H1 (cell line): ENCODE measurements at places on chromosomes 7 and 10.

DNA sequence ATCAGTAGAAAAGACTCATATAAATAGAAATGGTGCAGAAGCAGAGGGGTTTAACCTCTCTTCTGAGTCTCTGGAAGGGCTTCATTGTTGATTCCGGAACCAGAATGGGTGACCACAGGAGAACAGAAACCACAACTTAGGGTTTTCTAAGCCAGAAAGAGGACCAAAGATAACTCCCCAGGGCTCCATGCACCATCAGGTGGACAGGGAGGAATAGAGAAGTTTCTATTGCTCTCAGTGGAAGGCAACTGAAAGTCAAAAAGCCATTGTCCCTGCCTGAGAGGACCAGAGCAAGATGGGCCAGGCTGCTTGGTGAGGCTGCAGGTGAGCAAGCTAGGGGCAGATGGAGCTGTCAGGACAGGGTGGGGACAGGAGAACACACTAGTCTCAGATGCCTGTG, 14.6 kb upstream of the NPS start:
- no peak for DNase-seq

- DNase-seq = no peak
Observed at GRCh38 chr10:133183646-133184378, 23.8 kb downstream of the KNDC1 start.

DNA sequence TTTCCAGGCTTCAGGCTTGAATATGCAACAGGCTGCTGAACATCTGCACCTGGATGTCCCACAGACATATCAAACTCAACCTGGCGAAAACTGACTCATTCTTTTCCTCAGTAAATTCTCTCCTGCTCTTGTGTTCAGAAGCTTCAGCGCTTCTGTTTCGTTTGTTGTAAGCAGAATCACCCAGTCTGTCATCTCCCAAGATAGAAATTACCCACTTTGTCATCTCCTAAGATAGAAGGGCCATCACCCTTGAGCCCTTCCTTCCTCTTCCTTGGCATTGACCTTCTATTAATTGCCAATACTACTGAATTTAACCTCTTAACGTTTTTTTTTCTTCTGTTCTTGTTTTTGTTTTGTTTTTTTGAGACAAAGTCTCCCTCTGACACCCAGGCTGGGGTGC, 59.7 kb downstream of the CPED1 start:
- DNase-seq = no peak

- DNase-seq = no peak
Observed at GRCh38 chr10:5620223-5620721, 46.1 kb downstream of the ASB13 start.

DNA sequence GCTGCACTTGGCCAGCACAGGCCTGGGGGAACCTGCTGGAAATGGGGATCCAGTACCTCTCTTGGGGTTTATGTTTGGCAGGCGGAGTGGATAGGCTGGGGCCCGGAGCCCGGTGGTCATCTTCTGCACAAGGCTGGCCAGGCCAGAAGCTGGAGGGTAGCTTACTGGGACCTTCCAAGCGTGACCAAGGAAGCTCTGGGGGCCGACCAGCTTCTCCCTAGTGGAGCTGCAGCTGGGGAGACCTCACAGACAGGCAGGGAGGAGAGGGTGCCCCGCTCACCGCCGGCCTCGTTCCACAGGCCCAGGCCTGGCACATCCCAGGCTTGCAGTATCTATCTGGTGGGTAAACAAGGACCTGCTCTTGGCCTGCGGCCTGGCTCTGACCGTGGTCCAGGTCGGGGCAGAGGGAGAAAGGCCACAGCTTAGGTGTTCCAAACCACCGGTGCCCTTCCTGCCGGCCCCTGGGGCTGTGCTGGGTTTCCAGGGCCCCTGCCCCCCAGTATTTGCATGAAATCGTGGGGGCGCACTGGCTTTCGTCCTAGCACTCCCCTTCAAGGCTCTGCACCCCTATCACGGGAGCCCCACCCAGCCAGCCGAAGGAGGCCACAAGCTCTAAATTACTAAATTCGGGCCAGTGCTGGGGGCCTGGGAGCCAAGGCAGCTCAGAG, 1.5 kb upstream of the ELFN1 start:
- DNase-seq = no peak

GRCh38 chr10:32005050-32005449, 51.2 kb downstream of the KIF5B start:
- peak; percentile 57 for DNase-seq

- no peak for DNase-seq
Observed at GRCh38 chr10:107232013-107232412, 67.5 kb upstream of the SORCS1 start.

GRCh38 chr7:140456551-140457051, 22.7 kb downstream of the MKRN1 start:
- DNase-seq = no peak

GRCh38 chr7:105199386-105199785, 185.4 kb downstream of the KMT2E start:
- DNase-seq = no peak

GRCh38 chr10:44897049-44897448, 14.1 kb upstream of the TMEM72 start:
- no peak for DNase-seq

DNA sequence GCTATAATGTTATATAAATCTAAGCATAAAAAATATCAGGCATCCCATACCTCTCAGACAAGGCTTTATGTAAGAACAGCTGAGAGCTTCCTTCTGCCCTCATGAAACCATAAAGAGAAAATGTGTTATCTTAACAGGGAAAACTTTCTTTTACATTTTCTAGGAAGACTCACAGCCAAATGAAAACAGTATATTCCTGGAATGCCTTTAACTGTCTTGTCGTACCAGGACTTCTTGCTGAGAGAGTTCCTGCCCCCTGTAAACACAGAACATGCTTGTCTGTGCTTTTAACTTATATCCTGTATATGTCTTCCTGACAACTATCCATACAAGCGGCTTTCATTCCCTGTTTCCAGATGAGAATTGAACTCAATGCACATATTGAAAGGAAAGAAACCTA, 64.8 kb upstream of the AHR start:
- DNase-seq = no peak

- DNase-seq = no peak
Observed at GRCh38 chr10:57880446-57881227, 387.1 kb downstream of the IPMK start.

- no peak for DNase-seq
Observed at GRCh38 chr7:151306860-151307259, 34.8 kb upstream of the NUB1 start.

DNA sequence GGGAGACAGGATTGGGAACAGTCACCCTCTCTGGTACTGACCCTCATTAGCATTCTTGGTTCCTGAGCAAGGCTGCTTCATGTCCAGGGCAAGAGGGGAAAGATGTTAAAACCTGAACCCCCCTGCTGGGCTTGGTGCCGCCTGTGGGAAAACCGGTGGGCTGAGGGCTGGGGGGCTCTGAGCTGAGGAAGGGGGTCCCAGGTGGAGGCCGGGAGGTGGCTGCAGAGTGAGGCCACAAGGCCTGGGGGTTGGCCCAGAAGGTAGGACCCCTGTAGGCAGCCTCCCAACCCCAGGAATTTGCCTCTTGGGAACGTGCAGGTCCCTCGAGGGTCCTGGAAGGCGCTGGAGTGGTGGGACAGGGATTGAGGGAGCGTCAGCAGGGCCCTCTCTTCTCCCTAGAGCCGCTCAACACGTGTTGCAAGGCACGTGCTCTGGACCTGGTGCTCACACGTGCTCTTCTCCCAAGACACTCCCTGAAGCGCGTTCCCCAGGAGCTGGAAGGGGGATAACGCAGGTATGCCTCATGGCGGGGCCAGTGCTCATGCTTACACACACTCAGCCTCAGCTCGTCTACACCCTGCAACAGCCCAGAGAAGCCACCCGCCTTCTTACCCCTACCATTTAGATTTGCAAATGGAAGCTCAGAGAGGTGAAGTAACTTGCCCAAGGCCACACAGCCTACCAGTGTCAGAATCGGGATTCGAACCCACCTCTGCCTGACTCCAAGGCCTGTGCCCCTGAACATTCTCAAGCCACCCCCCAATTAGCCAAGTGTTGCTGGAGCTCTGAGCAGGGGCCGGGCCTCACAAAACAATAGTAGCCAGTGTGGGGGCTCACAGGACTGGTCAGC, 64.4 kb downstream of the LHPP start:
- no peak for DNase-seq

- no peak for DNase-seq
Observed at GRCh38 chr10:31771331-31771831, 157.2 kb downstream of the ARHGAP12 start.

- DNase-seq = no peak
Observed at GRCh38 chr7:108004220-108005142, 1.5 kb upstream of the LAMB1 start.

GRCh38 chr10:31765541-31765940, 163.1 kb downstream of the ARHGAP12 start:
- no peak for DNase-seq

GRCh38 chr10:131081376-131081775, 230.1 kb downstream of the TCERG1L start:
- no peak for DNase-seq

- no peak for DNase-seq
Observed at GRCh38 chr10:11568578-11568977, 42.9 kb downstream of the USP6NL start.

- DNase-seq = no peak
Observed at GRCh38 chr7:1873421-1873820, 203.3 kb downstream of the ELFN1 start.

DNA sequence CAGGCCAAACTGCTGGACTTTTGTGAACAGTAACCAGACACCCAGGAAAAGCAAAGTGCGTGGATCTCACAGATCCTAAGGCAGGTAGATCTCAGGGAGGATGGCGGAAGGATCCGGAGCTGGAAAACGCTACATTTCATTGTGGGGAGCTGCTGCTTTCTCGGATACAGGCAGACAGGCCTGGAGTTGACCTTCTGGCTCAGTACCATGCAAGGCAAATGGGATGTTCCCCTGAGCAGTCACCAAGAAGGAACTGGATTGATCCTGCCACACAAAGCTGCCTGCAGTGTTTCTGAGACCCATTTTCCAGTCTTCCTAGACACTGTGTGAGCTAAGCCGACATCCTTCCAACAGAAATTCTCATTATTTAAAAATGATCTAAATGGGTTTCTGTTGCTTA, 65.5 kb downstream of the ZRANB1 start:
- no peak for DNase-seq

DNA sequence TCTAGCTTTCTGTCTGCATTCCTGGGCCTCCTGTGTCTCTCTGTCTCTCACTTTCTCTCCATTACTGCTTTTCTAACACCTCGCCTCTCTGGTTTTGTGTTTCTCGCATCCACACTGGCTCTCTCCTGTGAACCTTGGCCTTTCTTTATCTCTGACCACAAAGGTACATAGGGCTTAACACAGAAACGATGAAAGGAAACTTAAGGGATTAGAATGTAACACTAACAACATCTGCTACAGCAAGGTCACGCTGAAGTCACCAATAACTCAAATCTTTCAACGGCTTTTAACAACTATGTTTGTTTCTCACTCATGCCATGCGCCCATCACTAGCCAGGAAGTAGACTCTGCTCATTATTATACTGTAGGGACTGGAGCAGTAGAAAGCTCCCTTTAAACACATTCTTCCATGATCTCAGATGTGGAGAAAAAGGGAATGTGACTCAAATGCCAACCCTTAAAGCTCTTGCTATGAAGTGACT, 9.3 kb upstream of the OR6V1 start:
- no peak for DNase-seq
